Ascending aorta (tissue), 2 donors: ENCODE measurements at places on chromosomes 2 and 18.

- H3K4me3 ChIP-seq: no peak overlapping the region
- H3K36me3 ChIP-seq: no peaks in the 10 kb centered on the region
- H3K27me3 ChIP-seq: no peaks in the 10 kb centered on the region
- H3K4me1 ChIP-seq: no peaks in the 10 kb centered on the region
- no peak overlapping the region for H3K27ac ChIP-seq
- DNase-seq: no peak
Observed at GRCh38 chr2:4358837-4359236, 655.5 kb downstream of the DCDC2C start.

- no peak for DNase-seq
- no peaks in the 10 kb centered on the region for H3K36me3 ChIP-seq
- H3K4me1 ChIP-seq: no peaks in the 10 kb centered on the region
- H3K27ac ChIP-seq: no peak overlapping the region
Observed at GRCh38 chr18:27014841-27015240, 149.3 kb upstream of the AQP4 start.

DNA sequence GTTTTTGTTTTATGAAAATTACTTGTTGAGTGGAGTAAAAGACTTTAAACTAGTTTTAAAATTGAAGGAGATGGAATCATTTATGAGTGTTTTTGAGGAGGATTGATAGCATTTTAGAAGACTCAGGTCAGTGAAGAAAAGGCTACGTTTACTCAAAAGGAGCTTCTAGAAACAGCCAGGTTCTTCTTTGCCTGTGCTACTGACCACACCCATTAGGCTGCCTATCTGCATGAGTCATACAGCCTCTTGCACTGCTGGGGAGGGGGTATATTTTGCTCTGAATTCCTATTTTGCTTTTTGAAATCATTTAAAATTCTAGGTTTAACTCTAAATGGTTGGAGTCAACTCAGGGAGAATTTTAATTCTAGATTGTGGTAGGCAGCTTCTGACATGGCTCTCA lies 22.3 kb downstream of the EFEMP1 start:
- H3K36me3 ChIP-seq: peaks cover 29% of the 10 kb centered on the region
- H3K4me1 ChIP-seq: peaks cover 12% of the 10 kb centered on the region
- no peaks in the 10 kb centered on the region for H3K27me3 ChIP-seq
- peak overlapping the region; percentile 66 for H3K27ac ChIP-seq

DNA sequence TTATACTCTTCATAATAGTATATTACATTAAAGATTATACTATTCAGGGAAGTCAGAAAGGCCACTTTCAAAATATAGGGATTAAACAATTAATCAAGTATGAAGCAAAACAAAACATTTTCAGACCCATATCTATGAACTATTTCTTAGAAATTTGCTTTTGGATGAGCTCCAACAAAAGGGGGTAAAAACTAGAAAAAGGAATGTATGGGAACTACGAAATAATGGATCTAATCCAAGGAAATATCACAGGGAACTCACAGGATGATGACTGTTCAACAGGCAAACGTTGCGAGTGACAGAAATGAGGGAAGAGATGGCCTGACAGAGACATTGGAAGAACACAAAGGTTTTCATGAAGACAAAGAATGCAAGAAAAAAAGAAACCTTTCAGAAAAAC lies 27.9 kb downstream of the G6PC2 start:
- H3K27ac ChIP-seq: no peak overlapping the region
- H3K27me3 ChIP-seq: no peaks in the 10 kb centered on the region
- no peaks in the 10 kb centered on the region for H3K36me3 ChIP-seq

GRCh38 chr18:62106271-62106670 lies 80.6 kb downstream of the PIGN start:
- no peak overlapping the region for H3K27ac ChIP-seq
- H3K36me3 ChIP-seq: no peaks in the 10 kb centered on the region
- no peaks in the 10 kb centered on the region for H3K27me3 ChIP-seq
- H3K4me3 ChIP-seq: no peak overlapping the region

GRCh38 chr2:233183869-233184418 lies 67.5 kb upstream of the ATG16L1 start:
- H3K27ac ChIP-seq: no peak overlapping the region
- no peaks in the 10 kb centered on the region for H3K27me3 ChIP-seq
- H3K4me3 ChIP-seq: no peak overlapping the region
- H3K36me3 ChIP-seq: no peaks in the 10 kb centered on the region
